T-helper 9 cell (primary cell): ENCODE measurements at places on chromosomes 6 and 20.

DNA sequence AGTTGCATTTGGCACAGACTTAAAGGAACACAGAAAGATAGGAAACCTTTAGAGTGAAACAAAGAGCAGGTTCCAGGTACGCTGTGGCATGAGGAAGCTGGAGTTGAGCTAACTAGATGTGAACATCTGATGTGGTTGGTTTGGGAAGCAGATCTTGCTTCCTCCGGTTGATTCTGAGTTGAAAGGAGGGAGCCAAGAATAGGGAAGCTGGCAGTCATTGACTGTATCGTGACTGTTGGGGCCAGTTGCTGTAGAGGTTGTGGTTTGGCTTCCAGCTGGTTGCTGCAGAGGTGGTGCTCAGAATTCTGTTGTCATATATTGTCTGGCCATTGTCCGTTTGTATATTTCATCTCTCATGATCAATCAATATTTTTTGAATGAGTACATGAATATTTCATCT, 325.9 kb downstream of the PLCB1 start:
- DNase-seq = no peak

DNA sequence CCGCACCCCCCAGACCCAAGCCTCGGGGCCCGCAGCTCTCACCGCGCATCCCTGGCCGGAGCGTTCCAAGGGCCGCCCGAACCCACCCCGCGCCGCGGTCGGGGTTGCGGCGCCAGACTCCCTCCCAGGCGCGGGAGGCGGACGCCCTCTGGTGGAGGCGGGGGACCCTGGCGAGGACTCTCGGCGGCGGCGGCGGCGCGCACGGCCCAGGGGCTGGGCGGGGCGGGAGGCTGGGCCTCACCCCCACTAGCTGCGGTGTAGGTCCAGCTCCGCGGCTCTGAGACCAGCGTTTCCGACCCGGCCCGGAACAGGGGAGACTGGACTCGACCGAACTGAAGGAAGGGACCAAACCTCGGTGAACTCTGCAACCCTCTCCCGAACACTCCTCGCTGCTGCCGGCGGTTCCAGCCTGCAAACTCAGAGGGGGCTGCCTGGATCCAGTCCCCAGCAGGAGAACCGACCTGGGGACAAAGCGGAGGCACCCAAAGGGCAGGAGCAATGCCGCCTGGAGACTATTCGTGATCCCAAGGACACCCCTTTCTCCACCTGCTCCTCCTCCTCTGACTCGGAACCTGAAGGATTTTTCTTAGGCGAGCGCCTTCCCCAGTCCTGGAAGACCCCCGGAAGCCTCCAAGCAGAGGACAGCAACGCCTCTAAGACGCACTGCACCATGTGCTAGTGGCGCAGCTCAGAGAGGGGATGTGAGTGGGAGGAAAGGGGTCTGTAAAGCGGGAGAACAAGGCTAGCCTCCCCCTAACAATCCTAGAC, 859 bp upstream of the TOMM6 start:
- DNase-seq = peak; percentile 88

DNA sequence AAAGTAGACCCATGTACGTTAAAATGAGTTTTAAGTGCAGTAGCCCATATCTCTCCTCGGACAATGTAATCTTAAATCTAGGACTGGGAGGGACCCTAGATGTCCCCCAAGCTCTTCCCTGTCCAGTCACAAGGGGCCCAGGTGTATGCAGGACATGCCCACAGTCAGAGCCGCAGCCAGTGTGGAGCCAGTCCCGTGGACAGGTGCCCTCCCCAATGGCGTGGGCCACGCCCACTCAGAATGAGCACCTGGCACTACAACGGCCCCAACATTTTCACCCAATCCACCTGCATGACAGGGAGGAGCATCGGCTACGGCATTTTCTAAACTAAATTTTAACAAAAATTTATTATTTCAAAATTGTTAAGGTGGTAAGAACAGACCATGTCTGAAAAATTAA, 53.2 kb downstream of the WDR27 start:
- no peak for DNase-seq

DNA sequence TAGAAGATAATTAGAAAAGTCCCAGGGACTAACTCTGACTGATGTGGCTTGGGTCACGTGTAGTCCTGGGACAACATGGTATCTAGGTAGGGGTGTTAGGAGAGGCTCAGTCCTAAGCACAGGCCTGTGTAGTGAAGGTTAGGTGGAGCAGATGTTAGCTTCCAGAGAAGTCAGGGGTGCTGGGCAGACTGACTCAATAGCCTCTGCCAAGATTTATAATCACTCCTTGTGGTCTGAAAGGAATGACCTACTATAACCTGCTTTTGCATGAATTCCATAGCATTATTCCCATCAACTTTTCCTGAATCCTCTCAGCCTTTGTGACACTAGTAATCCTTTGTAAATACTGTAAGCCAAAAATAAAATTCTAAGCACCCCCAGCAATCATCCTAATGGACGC, 10.2 kb upstream of the PEX7 start:
- DNase-seq = no peak

GRCh38 chr6:36917541-36918193, 31.9 kb downstream of the C6orf89 start:
- DNase-seq = no peak

DNA sequence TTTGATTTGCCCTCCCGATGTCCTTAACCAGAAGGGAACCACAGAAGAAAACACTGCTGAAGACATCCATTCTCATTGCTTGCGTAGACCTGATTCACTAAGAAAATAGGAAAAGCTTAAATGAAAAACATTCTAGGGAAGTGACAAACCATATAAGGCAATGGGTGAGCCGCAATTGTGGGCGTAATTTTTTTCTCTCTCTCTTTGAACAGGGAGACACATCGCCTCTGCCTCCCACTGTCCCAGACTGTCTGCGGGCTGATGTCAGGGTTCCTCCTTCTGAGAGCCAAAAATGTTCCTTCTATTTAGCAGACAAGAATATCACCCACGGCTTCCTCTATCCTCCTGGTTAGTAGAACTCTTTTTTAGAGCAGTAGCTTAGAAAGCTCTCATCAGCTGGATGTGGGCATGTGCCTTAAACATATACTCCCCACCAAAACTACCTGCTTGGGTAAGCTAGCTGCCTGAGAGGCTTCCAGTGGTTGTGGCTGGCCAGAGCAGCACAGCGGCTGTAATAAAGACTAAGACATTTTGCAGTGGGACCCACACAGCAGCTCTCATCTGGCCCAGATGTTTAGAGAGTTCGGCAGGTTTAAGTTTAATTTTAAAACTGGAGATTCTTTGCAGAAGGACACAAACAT, 22.7 kb upstream of the CTAGE9 start:
- no peak for DNase-seq

GRCh38 chr6:71012866-71013469, 56.1 kb upstream of the B3GAT2 start:
- no peak for DNase-seq

DNA sequence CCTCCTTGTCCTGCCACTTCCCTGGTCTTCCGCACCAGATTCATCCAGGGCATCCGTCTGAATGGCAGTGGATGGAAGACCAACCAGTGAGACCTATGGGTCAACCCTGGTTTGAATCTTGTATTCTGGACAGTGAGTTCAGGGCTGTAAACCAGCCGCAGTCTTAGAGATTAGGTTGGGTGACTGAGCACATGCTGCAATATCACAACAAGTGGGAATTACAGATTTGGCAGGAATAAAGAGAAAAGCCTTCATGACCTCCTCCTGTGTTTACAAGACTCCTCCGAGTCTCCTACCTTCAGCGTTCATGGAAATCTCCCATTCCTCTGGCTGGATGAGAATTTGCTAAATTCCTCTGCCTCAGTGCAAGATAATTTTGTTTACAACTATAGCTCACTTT, 9.9 kb downstream of the ECI2 start:
- no peak for DNase-seq

DNA sequence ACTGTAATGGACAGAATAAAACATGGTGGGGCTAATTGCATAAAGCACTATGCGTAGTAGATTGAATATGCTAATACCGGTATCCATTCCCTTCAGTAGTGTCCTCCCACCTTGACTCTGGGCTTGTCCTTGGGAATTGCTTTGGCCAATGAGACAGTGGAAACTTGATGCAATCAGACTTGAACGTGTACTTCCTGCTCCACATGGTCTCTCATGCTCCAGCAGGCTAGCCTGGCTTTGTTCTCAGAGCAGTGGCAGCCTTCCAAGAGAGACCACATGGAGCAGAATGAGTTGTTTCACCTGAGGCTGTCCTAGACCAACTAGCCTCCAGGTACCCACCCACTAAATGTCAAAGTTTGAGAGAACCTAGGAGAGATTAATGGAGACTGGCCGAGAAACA, 37.0 kb upstream of the BTBD3 start:
- DNase-seq = no peak

DNA sequence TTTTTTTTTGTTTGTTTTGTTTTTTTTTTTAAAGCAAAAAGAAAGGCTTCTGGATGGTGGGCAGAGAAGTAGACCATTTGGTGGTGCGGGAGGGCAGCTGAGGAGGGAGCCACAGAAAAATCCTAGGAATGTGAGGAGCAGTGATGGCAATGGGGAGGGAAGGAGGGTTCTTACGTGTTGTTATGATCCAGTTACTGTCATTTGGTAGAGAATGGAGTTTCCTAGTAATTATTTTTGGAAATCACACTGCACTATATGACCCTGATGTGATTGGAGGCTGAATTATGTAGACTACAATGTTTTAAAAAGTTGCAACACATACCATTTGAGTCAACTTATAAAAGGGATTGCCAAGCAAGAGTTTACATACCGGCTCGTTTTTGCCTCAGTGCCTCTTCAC, 22.1 kb downstream of the ADGRF5 start:
- no peak for DNase-seq

DNA sequence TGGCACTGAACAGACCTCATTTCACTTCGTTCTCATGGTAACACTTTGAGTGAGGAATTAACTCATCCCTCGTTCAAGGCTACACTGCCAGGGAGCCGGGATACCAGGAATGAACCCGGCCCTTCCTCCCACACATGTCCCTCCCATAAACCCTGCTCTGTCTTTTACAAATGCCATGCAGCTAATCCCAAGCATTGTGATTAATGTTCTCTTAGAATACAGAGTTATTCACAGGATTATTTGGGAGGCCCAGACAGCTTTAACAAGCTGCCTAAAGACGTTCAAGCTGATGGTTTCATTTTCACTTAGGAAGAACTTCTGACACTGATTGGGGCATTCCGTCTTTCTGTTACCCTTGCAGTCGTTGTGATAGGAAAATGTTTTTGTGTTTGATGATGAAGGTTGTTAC, 42.5 kb upstream of the CD83 start:
- no peak for DNase-seq

DNA sequence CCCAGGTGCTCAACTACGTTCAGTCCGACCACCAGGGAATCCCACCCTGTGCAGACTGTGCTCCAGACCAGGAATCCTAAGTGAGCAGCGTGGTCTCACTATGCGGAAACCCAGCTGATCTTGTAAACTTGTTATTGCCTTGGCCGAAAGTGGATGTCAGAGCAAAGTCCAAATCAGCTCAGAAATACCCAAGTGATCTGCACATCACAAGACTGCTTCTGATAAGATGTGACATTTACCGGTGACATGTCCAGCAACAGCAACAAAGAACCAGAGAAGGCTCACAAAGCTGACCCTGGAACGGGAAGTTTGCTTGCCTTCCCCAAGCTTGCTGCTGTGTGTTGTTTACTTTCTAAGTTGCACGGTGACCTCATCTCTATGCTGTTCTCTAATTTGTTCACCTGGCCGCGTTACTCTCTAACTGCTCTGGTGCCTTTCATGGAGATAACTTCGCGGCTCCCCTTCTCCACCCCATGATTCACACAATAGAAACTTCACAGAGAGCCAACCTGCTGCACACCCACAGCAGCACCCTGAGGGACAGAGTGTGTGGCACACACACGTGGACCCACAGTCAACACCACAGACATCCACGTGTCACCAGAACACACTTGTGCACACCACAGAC, 1.7 kb downstream of the BNIP5 start:
- no peak for DNase-seq

DNA sequence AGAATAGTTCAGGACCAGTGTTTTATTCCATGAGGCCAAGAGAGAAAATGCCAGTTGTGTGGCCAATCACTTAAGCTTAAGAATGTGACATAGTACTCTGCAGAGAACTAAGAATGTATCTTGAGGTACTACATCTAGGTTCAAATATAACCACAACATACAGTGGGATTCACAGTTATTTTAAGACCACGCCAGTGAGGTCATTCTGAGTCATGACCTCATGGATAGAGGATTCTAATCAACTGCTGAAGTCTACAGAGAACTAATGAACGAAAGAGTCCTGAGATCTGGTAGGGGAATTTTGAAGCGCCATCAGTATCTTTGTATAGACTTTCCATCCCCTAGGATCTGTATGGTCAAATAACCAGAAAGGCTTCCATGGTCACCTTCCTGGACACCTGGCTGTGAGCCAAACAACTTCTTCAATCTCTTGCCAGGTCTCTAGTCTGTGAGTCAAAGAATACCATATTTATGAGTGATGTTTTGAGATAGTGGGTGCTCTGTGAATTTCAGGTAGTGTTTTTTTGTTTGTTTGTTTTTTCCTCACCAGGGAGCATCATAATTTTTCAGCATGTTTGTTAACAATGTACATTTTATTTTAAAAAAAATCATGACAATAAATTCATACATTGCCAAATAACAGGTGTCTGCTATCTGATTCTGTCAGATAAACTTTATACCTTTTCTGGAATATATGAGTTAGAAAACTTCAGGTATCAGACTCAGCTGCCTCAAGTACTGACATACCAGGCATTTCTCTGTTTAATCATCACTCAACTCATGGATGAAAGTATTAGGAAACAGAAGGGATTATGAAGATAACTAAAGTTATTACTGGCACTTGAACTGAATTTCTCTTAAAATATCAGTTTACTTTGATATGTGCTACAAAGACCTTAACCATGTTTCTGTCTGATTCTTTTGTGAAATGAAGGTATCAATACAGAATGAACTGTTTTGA, 217.9 kb downstream of the PLCB4 start:
- DNase-seq = no peak

- no peak for DNase-seq
Measured at GRCh38 chr6:14786455-14786854, 459.4 kb upstream of the JARID2 start.

DNA sequence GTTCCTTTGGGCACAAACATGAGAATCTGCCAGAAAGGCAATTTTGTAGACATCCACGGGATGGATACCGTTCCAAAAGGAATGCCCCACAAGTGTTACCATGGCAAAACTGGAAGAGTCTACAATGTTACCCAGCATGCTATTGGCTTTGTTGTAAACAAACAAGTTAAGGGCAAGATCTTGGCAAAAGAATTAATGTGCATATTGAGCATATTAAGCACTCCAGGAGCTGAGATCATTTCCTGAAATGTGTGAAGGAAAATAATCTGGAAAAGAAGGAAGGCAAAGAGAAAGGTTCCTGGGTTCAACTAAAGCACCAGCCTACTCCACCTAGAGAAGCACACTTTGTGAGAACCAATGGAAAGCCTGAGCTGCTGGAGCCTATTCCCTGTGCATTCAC, 103.9 kb upstream of the ARG1 start:
- no peak for DNase-seq

DNA sequence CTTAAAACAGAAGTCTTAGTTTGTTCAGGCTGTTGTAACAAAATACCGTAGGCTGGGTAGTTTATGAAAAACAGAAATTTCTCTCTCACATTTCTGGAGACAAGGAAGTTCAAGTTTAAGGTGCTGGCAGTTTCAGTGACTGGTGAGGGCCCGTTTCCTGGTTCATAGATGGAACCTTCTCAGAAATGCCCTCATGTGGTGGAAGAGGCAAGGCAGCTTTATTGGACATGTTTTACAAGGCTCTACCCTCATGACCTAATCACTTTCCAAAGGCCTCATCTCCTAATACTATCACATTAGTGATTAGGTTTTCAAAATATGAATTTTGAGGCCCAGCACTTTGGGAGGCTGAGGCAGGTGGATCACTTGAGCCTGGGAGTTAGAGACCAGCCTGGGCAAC, 2.4 kb downstream of the HEBP2 start:
- DNase-seq = no peak

- no peak for DNase-seq
Measured at GRCh38 chr6:34232901-34233300, 3.8 kb upstream of the HMGA1 start.
